Activated CD4-positive, alpha-beta T cell treated with anti-CD3 and anti-CD28 coated beads, Interleukin-2, amount 10 ng/mL, durations not matched to agents 7 days and 5 days (primary cell): ENCODE measurements at places on chromosomes 6 and 20. TPM values are rescaled to one million over a fixed set of nuclear protein-coding genes. Genes with fewer than 3 reads are reported as not detected.

The NMBR gene
- total RNA-seq = not detected

The RNF146 gene
- 22.4 TPM for total RNA-seq

The CTCFL gene
- total RNA-seq = not detected

The VIP gene
- not detected for total RNA-seq

The SMPD2 gene
- 14.0 TPM for total RNA-seq

The MRAP2 gene
- total RNA-seq = not detected

The PGC gene
- total RNA-seq = not detected

The SLC17A4 gene
- not detected for total RNA-seq

The HRH3 gene
- not detected for total RNA-seq

The SCP2D1 gene
- total RNA-seq = not detected
